ENCODE measurements at places on chromosomes 1 and 21.

GRCh38 chr1:3998086-3998485 is 98.0 kb upstream of the C1orf174 start:
- DNase-seq: no peak

- no peak for DNase-seq
These were observed 130.6 kb downstream of the PTPN14 start for GRCh38 chr1:214420833-214421232.

DNA sequence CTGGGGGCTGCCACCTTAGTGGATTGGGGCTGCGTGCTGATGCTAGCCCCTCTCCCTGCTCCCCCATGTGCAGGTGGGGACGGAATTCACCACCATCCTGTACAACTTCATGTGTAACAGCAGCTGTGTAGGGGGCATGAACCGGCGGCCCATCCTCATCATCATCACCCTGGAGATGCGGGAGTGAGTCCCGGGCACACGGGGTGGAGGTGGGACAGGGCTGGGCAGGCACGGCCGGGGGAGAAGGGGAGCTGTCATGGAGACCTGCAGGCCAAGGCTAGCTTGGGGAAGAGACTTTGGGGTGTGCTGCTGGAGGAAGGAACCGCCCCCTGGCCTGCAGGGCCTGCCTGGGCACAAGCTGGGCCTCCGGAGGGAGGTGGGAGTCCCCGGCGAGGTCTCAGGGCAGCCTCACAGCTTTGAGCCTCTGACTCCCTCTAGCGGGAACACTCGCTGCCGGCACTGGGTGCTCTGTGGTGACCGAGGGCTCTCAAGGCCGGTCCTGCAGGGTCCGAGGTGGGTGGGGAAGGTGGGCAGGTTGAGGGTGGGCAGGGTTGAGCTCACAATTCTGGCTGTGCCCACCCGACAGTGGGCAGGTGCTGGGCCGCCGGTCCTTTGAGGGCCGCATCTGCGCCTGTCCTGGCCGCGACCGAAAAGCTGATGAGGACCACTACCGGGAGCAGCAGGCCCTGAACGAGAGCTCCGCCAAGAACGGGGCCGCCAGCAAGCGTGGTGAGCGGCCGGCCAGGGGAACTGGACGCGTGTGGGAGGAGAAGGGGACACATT is 25.0 kb upstream of the CCDC27 start:
- no peak for DNase-seq

DNA sequence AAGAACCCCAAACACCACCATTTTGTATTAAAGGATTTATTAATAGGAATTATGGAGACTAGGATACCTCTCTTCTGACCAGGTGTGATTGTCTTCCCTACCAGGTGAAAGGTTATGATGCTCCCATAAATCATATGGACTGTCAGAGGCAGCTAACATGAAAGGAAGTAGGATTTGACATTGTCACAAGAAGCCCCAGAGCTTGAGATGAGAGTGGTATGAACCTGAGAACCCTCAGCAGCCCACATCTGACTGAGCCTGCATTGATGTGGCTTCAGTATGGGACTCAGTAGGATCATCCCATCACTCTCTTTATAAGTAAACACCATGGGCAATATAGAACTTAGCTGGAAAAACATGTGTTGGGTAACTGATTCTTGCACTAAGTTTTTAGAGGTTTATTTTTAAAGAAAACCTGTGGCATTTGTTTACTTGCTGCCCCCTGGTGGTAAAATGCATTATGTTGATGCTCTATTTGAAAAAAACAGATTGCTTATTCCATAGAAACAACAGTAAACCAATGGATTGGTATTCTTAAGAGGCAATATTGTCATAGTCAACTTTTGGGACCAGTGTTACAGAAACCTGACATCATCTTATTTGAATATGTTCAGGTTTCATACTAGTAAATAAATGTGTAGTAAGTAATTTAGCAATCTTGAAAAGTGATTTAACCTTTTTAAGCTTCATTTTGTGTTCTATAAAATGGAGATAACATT is 16.6 kb upstream of the CACYBP start:
- DNase-seq: no peak

- no peak for DNase-seq
These were observed 64.8 kb downstream of the PEX14 start for GRCh38 chr1:10539411-10540043.

- no peak for DNase-seq
These were observed 70.6 kb upstream of the DYNLT5 start for GRCh38 chr1:66681686-66682085.

- DNase-seq: peak; percentile 29
These were observed 2.0 kb downstream of the RPRD2 start for GRCh38 chr1:150365941-150366340.

GRCh38 chr1:1189111-1189510 is 15.4 kb downstream of the TTLL10 start:
- no peak for DNase-seq

DNA sequence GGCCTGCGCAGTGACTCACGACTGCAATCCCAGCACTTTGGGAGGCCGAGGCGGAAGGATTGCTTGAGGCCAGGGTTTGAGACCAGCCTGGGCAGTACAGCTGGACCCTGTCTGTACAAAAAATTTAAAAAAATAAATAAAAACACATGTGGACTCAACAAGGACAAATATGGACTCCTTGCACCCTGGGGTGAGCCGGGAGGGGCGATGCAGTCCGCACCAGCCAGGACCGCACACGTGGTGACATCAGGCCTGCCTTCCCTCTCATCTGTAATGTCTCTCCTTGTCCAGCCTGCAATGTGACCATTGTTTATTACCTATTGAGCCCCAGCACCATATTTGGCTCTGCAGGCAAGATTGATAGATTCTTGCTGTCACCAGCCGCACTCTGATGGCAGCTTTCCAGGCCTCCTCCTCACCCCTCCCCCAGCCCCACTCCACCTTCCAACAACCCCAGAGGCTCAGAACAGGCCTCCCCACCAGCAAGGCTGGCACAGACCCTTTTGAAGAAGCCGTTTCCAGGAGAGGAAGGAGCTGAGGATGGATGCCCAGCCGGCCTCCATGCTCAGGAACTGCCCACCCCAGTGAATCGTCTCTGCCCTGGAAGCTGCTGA is 55.2 kb downstream of the IRF2BP2 start:
- DNase-seq: no peak

GRCh38 chr1:20449735-20450311 is 36.2 kb downstream of the CAMK2N1 start:
- no peak for DNase-seq

DNA sequence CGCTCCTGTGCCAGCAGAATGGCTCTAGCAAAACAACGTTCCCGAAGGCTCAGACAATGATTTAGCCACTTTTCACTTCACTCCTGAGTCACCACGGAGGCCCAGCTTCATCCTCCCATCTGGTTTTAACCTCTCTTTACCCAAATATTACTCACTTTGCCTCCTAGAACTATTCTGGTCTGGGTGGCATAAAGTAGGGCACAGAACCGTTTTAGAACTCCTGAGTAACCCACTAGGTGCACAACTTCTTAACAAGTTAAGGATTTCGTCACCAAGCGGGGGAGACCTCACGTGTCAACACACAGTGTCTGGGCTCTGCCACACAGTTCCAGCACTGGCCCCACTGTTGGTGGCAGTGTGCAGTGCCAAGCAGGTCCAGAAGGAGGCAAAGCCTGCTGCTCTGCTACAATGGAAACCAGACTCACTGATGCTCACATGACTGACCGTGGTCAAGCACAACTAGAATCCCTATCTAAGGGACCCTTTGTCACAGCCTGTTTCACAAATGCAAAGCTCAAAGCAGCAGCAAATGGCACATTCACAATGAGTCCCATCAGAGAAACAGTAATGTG is 121.7 kb downstream of the SIPA1L2 start:
- no peak for DNase-seq

DNA sequence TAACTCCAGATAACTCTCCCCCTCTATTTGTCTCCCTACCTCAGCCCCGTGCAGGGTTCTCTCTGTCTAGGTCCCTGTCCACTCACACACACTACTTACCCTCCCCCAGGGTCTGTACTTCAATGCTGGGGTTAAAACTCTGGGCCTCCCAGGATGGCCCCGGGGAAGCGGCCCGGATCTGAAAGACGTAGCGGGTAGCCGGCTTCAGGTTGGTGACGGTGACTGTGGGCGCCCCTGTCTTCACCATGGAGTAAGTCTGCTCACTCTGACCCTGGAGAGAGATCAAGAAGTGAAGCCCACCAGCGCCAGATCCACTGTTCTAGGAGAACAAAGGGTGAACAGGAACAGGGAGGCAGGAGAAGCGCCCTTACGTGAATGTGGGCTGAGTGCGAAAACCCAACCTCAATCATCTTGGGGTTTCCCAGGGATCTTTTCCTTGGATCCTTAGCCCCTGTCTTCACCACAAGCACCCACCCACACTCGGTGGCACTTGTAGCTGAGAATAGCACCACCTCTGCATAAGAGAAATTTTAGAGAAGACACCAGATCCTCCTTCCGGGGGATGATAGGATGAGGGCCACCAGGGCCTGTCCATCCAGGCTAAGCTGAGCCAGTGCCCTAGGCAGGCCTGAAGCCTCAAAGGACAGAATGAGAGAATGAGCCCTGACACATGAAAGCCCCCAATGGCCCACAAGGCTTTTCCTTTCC is 33.5 kb downstream of the EPHA10 start:
- no peak for DNase-seq

DNA sequence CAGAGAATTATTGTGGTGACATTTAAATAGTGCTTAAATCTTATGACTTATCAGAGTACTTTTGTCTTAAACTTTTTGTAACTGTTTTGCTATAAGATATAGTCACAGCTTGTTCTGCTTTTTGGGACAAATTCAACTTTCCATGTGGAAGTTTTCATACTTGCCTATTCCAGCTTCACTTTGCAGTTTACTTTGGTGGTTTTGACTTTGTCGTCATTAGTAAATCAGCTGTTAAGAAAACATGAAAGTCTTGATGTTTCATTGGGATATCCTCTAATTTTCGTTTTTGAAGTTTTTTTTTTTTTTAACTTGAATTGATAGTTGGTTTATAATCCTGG is 31.3 kb downstream of the SDCCAG8 start:
- no peak for DNase-seq

GRCh38 chr21:34593423-34593822 is 21.5 kb downstream of the RCAN1 start:
- DNase-seq: no peak

DNA sequence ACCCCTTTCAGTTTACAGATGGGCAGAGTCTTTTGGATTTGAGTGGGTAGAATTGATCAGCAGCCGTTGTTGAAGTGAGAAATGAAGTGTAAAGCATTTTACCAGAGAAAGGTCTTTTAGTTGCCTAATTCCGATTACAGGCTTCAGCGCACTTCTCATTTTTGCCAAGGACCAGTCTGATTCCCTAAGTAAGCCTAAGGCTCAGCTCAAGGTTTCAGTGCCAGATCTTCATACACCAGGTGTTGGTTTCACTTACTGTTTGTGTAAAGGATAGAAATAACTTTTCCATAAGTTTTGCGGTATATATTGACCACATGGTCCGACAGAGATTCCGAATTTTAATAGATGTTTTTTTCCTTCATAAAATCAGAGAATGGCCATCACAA is 83.9 kb upstream of the BMP8A start:
- DNase-seq: no peak

- no peak for DNase-seq
These were observed 461.3 kb upstream of the ZRANB2 start for GRCh38 chr1:71542155-71542554.

DNA sequence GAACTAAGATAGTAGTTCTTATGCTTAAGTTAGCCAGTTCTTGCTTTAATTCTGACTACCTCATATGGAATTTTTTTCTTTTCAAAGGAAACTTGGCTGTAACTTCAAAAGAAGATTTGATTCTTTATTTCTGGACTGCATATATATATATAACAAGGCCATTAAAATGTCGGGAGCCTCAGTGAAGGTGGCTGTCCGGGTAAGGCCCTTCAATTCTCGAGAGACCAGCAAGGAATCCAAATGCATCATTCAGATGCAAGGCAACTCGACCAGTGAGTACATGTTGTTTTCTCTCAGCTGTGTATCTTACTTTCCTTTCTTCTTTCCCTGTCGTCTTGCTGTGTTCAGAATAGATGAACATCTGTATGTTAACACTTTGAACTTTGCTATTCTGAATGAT is 21.8 kb downstream of the KIF1B start:
- DNase-seq: no peak

DNA sequence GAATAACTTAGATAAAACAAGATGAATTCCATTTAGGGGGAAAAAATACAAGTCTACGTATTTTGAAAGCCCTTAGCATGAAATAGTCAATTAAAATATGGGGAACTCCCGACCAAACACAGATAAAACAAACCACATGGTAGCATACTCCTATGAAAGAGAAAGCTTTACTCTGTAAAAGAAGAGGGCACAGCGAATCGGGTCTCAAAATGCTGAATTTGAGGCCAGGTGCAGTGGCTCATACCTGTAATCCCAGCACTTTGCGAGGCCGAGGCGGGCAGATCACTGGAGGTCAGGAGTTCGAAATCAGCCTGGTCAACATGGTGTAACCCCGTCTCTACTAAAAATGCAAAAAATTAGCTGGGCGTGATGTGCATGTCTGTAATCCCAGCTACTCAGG is 116.9 kb upstream of the TIAM1 start:
- DNase-seq: no peak

GRCh38 chr1:151344291-151344690 is 2.8 kb downstream of the RFX5 start:
- DNase-seq: no peak

DNA sequence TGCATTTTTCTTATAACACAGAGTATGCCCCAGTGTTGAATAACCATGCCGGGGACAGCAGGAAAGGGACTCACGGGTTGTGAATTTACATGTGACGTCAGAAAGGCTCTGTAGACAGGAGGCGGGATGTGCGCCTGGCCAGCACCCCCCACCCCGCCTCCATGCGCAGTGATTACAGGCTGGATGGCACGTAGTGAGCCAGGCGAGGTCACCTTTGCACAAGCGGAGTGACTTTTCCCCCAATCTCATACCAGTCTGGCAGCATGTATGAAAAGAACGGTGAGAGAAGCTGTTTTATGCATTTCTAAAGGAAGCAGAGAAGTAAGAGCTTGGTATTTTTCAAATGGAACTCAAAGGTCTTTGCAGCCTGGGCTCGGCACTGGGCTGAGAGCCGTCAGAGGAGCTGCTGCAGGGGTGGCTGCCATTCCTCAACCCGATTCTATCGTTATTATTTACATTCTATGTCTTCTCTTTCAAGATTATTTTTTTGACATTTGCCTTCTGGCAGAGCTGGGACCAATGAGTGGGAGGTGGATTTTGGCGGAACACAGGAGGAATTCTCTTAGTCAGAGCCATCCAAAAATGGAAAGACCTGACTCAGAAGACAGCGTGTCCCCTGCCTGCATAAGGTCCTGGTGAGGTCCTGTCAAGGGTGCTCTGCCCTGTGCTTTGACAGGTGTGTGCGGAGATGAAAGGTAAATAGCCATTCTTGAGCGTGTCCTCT is 115.6 kb upstream of the SLC45A1 start:
- no peak for DNase-seq

DNA sequence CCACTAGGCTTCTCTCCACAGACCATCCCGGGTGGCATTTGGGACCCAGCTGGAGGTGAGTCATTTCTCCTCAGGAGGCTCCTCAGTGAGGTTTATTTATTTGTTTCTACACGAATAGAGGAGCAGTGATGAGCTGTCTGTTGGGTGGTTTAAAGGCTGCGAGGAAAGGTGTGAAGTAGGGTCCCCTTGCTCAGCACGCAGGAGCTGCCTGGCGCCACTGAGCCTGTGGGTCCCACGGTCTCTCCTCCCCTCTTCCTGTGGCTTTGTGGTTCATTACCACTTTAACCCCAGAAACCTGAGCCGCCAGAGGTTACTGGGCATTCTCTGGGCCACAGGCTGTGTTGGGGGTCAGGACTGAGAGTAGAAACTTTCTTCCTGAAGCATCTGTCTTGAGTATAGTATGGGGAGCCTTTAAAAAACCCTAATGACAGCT is 39.9 kb downstream of the IL6R start:
- peak; percentile 31 for DNase-seq

GRCh38 chr1:82813386-82813785 is 1012.7 kb downstream of the ADGRL2 start:
- DNase-seq: no peak

All from GF-D8 (cell line).